CD4-positive, CD25-positive, alpha-beta regulatory T cell (primary cell): ENCODE measurements at places on chromosomes 4 and X.

GRCh38 chrX:109440475-109440874 lies 41.4 kb downstream of the GUCY2F start:
- DNase-seq, result no peak

DNA sequence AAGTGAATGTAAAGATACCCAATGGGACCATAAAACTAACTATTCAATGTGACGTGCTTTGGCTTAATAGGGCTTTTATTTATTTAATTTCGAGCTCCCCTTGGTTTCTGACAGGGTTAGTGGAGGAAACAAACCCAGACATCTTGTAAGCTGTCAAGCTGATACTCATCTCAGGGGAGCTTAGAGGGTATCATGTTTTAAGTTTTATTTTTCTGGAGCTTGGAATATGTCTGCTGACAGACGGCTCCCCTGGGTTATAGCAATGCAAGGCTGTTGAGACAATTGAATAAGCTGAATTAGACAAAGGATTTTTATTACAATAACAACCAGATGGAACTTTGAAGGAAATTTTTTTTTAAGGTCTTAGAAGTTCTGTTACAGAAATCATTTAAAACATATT lies 456.5 kb downstream of the IL1RAPL1 start:
- DNase-seq, result no peak

DNA sequence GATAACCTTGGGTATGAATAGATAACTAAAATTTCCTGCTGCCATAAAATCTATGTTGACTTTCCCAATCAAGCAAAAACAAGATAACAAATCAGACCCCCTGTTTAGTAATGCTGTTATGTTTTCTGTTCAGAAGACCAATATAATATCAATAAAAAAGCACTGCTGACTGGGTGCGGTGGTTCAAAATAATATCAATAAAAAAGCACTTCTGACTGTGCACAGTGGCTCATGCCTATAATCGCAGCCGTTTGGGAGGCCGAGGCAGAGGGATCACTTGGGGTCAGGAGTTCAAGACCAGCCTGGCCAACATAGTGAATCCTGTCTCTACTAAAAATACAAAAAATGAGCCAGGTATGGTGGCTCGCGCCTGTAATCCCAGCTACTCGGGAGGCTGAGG lies 36.7 kb downstream of the ANTXR2 start:
- DNase-seq, result no peak

- DNase-seq, result no peak
Observed at GRCh38 chr4:143375326-143376073, 38.8 kb downstream of the GAB1 start.

DNA sequence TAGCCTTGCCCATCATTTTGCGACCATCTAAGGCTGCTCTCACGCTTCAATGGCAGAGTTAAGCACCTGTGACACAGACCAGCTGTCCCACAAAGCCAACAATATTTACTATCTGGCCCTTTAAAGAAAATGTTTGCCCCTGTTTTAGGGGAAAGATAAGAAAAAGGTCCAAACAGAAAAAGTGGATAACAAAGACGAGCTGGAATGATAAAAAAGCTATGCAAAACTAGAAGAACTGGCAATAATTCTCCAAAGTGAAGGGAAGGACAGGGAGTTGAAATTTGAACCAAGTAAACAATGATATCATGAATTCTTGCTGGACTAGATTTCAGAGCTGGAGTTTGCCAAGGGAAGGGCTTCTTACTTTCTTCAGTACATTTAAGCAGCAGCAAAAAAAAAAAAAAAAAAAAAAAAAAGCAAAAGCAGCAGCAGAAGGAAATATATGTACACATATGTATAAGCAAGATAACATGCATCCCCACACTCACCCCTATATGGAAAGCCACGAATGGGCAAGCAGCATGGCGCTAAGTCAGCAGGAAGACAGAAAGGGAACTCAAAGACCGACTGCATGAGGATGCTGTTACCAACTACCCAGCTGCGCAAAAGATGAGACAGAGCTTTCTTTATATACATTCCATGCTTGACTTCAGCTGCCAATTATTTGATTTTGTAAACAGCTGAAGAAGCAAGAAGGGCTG lies 12.5 kb downstream of the TRAPPC2 start:
- DNase-seq, result no peak

- DNase-seq, result no peak
Observed at GRCh38 chrX:103811858-103812257, 20.2 kb downstream of the RAB9B start.
